Right ventricle myocardium superior (tissue), 1 donor: ENCODE measurements at places on chromosomes 5 and 9.

- no peak for DNase-seq
Measured at GRCh38 chr5:2149195-2149539, 266.4 kb upstream of the IRX4 start.

DNA sequence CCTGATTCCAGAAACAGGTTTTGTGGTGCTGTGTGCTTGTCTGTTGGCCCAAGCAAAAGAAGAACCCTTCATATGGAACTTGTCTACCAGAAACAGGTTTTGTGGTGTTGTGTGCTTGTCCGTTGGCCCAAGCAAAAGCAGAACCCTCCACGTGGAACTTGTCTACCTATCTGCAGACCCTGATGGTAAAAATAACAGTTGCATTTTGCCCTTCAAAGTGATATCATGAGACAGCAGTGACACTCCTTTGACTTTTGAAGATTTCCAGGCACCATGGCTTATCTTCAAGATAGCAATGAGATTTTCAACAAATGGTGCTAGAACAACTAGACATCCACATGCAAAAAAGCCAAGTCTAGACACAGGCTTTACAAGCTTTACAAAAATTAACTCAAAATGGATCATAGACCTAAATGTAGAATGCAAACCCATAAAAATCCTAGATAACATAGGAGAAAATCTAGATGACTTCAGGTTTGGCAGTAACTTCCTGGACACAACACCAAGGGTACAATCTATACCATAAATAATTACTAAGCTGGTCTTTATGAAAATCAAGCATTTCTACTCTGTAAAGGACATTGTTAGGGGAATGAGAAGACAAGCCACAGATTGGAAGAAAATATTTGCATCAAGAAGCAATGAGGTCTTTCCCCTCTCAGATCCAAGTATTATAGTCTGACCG lies 16.8 kb downstream of the MACROH2A1 start:
- DNase-seq, result no peak

DNA sequence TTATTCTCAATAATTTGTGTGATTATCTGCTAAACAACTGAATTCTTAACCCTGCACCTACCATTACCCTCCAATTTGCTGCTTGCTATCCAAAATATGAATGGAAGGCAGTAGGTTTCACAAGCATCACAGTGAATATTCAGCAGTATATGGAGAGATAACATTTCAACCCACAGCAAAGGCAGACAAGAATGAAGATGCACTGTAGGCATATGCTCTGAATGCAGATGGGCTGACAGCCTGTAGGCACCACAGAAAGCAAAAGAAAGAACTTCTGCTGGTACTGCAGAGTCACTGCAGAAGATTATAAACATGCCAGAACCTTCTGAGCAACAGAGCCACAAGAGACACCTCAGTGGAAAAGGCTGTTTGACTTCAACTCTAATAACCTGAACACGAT lies 63.6 kb upstream of the SLC12A2 start:
- DNase-seq, result no peak

GRCh38 chr5:72767289-72768010 lies 49.0 kb upstream of the TNPO1 start:
- no peak for DNase-seq

DNA sequence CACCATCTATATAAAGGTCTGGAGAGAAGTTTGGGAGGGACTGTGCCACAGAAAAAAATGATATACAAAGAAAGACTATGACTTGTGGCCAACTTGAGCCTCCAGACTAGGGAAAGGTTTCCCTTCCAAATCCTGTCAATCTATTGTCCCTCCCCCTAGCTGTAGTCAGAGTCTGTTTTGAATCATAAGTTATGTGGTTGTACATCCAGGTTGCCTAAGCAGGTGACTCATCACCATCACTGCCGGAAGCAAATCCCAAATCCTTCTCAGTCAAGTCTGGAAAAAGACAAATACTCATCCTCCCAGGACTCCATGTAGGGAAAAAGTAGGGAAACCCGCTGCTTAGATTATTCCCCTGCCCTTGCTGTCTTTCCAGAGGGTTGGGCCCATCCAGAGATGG lies 235.7 kb downstream of the CDK5RAP2 start:
- no peak for DNase-seq
